ENCODE measurements at places on chromosomes 2 and 18. TPM values are rescaled to one million over a fixed set of nuclear protein-coding genes. Genes with fewer than 3 reads are reported as not detected.

The KIAA2012 gene
- not detected for total RNA-seq

The RNMT gene
- total RNA-seq = 10.8 TPM

The FHL2 gene
- total RNA-seq = 85.7 TPM

The KCNJ13 gene
- total RNA-seq = not detected

The FBXO15 gene
- 0.79 TPM for total RNA-seq
